ENCODE measurements at places on chromosomes 7 and 10.

DNA sequence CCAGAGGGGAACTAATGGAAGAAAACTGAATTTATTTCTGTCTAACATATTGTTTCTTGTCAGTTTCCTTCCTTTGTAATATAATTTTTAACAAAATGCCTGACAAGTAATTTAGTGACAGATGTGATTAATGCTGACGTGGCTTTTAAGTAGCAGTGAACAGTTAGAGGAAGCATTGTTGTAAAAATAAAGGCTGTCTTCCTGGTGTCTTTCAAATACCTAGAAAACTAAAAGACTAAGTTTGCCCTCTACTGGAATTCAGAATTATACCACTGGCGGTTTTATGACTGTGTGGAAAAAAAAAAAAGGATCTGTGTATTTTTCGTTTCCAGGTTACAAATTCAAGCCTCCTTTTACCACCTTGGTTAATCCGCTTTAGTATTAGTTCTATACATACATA lies 217.1 kb upstream of the DPP6 start:
- no peak for DNase-seq

DNA sequence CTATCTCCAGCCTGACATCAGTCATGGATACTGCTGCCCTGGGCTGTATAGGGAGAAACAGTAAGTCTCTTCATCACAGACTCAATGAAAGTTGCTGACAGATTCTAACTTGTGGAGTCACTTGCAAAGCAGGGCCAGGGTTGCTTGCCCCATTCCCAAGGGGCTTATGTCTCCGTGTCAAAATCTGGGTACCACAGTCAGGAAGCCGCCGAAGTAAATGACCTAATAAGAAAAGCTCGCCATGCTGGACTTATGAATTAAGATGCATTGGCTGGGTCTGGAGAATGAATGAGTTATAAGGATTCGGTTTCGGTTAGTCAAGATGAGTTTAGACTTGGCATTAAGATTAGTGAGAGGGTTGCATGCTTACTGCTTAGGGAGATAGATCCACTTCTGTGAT lies 10.8 kb upstream of the OR6V1 start:
- DNase-seq = no peak

- no peak for DNase-seq
These were observed 22.9 kb downstream of the H2AZ2 start for GRCh38 chr7:44824894-44825526.

DNA sequence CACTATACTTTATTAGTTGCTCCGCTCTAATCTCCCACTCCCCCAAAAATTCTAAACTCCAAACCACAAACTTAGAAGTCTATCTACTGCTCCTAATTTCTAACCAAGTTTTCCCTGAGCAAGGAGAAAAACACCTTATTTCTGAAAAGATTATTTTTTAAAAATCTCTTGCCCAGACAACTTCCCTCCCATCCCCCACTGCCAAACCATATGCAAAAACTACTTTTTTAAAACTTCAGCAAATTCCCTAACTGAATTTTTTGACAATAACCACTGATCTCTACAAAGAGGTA lies 1.9 kb downstream of the UBE2H start:
- no peak for DNase-seq

DNA sequence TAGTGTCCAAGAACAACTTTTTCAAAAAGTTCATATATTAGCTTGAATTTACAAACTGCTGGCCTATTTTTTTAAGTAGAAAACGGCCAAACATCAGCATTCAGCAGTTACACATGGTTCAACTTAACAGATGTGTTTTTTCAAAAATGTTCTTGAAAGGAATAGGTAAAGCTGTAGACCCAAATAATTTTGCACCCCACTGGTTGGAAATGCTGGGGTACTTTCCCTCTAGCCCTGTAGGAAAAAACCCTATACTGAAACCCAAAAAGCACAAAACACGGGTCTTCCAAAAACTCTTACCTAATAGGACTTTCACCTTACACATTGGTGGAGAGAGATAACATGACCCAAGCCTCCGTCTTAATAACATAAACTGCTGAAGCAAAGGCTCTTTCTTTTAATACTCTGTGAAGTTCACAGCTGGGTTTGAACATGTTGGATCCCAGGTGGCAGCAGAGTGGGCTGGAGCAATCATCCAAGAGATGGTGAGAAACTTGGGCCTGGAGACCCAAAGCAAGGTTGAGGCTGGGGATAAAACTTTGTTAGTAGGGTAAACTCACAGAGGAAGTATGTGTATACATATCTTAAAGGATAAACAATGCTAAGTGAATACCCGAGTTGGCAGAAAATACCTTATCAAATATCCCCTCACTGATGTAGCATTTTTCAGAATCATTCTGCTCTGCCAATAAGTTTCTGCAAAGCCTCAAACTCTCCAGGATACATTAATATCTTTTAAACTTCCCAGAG lies 629 bp upstream of the DNAJC9 start:
- no peak for DNase-seq

DNA sequence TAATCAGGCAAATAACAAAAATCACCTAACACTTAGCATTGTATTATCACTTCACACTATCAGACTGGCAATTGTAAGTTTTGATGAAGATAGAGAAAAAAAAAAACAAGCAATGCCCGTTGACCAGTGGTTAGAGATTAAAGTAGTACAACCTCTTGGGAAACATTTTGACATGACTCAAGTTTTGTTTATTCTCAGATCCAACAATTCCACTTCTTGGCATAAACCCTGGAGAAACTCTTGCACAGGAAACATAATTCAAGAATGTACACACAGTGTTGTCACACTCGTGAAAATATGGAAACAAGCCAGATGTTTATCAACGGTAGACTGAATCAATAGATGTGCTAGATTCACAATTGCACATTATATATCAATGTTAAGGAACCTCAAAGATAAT lies 37.2 kb downstream of the FRMD4A start:
- peak; percentile 22 for DNase-seq

- DNase-seq = no peak
These were observed 44.7 kb downstream of the RBM17 start for GRCh38 chr10:6133331-6134098.

DNA sequence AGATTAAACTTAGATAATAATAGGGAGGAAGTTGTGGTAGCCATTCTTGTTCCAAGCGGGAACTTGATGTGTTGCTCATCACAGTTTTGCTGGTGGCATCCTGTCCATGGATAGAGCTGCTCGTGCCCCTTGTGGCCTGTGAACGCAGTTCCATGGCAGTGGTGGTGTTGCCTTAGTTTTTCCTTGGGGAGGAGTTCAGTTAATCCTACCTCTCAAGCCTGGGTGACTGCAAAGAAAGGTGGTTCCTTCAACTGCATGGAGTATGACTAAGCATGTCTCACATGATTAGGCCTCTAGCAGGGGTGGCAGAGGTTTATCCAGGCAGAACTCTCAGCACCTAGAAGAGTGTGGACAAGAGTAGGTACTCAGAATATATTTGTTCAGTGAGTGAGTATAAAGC lies 99.7 kb downstream of the MAPK8 start:
- DNase-seq = peak; percentile 63

- no peak for DNase-seq
These were observed 223.6 kb downstream of the RELN start for GRCh38 chr7:103765901-103766300.

Data from MCF 10A (cell line).